ENCODE measurements at places on chromosomes 1 and 21.

- no peak for DNase-seq
Observed at GRCh38 chr1:110628323-110629105, 22.4 kb upstream of the KCNA2 start.

- peak; percentile 79 for DNase-seq
Observed at GRCh38 chr1:192303029-192303428, 13.8 kb upstream of the RGS21 start.

- no peak for DNase-seq
Observed at GRCh38 chr21:45220071-45220481, 67.6 kb downstream of the POFUT2 start.

DNA sequence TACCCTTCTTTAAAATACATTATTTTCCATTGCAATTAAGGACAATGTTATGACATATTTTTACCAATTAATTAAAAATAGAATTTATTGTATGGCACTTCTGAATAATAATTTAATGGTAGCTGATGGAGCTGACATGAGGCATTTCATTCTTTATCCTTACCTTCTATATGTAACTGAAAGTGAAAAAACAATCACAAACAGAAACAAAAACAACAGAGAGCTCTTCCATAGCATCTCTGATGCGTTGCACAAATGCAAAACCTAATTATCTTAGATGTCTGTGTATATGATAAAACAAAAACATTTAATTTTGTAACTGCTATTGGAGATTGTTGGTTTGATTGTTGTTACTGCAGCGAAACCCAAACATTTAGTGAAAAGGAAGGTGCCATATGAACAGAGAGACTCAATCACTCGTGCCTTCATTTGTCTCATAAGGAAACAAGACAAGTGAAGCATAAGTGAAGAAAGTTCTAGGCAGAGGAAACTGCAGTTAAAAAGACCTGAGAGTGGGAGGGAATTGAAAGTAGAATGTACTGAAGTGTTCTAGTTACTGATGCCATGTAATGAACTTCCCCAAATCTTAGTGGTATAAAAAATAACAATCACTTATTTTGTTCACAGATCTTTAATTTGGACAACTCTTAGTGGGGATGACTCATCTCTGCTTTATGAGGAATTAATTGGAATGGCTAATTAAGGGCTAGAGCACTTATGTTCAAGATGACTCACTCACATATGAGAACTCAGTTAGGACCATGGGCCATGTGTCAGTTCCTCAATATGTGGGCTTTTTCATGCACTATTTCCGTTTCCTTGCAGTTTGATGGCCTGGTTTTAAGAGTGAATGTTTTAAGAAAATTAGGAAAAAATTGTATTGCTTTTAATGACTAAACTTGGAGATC is 245.0 kb upstream of the OLFM3 start:
- DNase-seq: no peak

DNA sequence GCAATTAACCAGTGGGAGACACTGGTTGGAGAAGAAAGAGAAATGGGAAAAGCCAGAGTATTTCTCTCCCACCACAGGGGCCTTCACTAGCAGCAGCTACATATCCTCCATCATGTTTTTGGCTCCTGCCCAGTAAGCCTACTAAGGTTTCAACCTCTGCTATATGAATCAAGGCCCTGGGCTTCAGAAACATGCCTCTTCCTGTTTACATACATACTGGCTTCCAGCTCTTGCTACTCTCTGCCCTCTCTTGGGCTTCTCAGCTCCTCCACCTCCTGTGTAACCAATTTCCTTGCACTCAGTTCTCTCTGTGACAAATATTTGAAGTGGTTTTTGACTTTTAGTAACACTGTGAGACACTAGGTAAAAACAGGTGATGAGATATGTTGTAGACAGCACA is 80.8 kb downstream of the LRRC7 start:
- DNase-seq: peak; percentile 55

GRCh38 chr1:202585590-202585933 is 124.7 kb downstream of the SYT2 start:
- peak; percentile 65 for DNase-seq

GRCh38 chr1:221527302-221527701 is 214.6 kb downstream of the DUSP10 start:
- no peak for DNase-seq

GRCh38 chr1:231971397-231972110 is 345.0 kb downstream of the DISC1 start:
- peak; percentile 82 for DNase-seq

GRCh38 chr1:38992412-38993111 is 1.5 kb downstream of the AKIRIN1 start:
- no peak for DNase-seq

DNA sequence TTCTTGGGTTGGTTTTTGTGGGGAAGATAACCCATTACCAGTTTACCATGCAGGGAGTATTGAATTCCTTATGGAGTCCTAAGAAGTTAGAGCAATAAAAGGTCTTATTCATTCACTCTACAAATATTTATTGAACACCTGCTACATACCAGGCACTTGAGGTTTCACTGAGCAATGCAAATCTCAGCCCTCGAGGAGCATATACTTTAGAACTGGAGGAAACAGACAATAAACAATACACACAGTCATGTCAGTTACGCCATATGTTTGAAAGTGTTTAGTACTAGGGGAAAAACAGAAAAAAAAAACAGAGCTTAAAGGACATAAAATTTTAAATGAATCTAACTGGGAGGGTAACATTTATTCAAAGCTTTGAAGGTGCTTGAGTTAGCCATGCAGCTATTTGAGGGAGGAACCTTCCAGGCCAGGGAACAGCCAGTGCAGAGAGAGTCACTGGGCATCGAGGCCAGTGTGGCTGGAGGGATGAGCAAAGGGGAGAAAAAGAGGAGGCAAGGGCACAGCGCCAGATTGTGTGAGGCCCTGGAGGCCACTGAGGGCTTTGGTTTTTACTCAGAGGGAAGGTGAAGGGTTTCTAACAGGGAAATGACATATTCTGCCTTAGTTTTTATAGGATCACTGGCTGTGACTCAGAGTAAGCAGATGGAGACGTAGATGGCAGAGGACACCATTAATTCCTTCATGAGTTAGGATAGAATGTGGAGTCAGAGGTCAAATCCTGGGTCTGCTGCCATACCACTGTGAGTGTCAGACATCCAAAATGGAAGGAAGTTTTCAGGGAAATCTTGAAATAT is 32.7 kb downstream of the C1orf21 start:
- DNase-seq: no peak

- DNase-seq: no peak
Observed at GRCh38 chr1:12404918-12405317, 175.1 kb downstream of the VPS13D start.

- DNase-seq: no peak
Observed at GRCh38 chr1:43789604-43790550, 82.5 kb downstream of the ST3GAL3 start.

DNA sequence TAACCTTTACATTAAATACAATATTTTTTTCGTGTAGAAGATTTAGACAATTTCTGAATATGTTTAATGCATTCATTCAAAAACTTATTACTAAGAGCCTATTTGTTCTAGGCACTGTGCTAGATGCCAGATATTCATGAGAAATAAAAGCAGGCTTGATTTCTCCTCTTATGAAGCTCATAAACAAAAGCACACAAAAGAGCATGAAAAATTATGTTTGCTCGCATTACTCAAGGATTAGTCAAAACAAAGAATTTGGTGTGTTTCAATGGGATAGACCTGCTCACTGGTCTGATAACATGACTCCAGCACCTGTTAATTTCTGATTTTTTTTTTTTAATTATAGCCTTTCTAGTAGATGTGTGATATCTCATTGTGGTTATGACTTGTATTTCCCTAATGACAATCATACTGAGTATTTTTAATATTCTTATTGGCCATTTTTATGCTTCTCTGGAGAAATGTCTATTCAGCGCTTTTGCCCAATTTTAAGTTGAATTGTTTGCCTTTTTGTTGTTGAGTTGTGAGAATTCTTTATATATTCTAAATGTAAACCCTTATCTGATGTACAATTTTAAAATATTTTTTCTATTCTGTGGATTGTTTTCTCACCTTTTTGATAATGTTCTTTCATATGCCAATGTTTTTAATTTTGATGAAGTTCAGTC is 382.3 kb upstream of the ADGRL4 start:
- no peak for DNase-seq

- DNase-seq: no peak
Observed at GRCh38 chr1:93459126-93459525, 11.2 kb downstream of the FNBP1L start.

GRCh38 chr1:198966519-198966918 is 327.7 kb downstream of the PTPRC start:
- no peak for DNase-seq

DNA sequence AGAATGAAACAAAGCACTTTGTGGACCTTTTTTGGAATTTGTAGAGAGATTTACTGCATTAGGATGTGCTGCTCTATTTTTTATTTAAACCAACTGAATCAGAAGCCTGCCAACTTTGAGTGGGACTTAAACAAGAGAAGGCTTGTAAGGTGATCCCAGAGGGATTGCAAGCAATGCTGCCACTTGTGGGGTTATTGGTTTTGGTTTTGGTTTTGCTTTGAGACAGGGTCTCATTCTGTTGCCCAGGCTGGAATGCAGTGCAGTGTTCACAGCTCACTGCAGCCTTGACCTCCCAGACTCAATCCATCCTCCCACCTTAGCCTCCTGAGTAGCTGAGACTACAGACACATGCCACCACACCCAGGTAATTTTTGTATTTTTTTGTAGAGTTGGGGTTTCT is 32.2 kb upstream of the GNG5 start:
- no peak for DNase-seq

DNA sequence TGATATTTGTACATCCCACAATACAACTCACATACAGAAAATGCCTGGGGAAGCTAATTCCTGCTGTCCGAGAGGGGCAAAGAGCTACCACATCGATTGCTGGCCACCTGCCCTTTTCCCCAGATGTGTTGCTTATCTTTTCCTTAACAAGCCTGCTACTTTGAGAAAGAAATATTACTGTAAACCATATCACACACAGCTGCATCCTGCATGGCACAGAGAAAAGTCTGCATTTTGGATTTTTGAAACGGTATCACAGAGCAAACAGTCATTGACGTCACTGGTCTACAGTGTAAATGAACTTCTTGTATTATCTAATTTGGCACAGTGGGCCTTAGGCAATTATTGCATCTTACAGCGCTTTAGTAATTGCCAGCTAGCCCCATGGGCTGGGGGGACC is 164.7 kb downstream of the CLIC6 start:
- no peak for DNase-seq

DNA sequence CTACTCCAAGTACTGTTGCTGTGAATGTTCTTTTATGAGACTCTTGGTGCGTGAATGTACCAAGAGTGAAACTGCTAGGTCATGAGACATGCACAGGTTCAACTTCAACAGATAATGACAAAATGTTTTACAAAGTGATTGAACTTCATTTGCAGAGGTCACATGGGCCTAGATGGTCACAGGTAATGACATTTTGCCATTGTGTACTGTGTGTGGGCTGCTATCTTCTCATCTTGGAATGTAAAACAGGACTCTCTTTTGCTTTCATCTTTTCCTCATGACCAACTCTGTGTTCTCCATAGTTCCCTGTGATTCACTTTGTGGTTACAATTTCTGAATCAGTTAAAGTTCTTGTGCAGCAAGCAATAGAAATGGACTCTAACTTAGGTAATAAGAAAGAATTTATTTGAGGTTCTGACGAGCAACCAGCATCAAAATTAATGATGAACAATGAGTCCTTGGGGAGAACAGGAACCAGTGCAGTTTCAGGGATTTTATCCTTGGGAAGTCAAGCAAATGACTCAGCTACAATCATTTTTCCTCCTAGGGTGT is 16.2 kb upstream of the TSNAX start:
- DNase-seq: peak; percentile 24

GRCh38 chr21:46156678-46157077 is 1.3 kb upstream of the FTCD start:
- no peak for DNase-seq

- DNase-seq: no peak
Observed at GRCh38 chr1:160177231-160177630, 13.1 kb upstream of the CASQ1 start.

GRCh38 chr1:50268049-50268448 is 155.2 kb downstream of the DMRTA2 start:
- peak; percentile 26 for DNase-seq

GRCh38 chr21:41086569-41086968 is 81.4 kb upstream of the BACE2 start:
- no peak for DNase-seq

- DNase-seq: no peak
Observed at GRCh38 chr1:33716976-33717688, 146.7 kb upstream of the HMGB4 start.

DNA sequence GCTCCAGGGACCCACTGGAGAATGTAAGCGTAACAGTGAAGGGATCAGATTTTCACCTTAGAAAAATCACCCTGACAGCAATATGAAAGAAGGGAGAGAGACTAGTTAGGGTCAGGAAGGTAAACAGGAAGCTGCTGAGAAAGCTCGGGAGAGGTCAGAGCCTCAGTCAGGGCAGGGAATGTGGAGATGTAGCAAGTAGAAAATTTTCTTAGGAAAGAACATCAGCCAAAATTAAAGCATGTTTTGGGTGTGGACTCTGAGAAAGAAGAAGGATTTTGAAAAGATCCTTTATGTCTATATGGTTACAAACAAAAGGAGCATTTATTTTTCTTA is 16.7 kb upstream of the ERICH3 start:
- DNase-seq: no peak

DNA sequence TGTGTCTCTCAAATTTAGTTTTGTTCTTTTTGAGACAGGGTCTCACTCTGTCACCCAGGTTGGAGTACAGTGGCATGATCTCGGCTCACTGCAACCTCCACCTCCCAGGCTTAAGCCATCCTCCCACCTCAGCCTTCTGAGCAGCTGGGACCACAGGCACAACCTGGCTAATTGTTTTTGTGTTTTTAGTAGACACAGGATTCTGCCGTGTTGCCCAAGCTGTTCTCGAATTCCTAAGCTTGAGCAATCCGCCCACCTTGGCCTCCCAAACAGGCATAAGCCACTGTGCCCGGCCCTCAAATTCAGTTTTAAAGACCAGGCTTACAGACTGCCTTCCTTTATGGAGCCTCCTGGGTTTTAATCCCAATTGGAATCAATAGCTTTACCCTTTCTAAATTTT is 83.7 kb upstream of the SELENON start:
- no peak for DNase-seq

DNA sequence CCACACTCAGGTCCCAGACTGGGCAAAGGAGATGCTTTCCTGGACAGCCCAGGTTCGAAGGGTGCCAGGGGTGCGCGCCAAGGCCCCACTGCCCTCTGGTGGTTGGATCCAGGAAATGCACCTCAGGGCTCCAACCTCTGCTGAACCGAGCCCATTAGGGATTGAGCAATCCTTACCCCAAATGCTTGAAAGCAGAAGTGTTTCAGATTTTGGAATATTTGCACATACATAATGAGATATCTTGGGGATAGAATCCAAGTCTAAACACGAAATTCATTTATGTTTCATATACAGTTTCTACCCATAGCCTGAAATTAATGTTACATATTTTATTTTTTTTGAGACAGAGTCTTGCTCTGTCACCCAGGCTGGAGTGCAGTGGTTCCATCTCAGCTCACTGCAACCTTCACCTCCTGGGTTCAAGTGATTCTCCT is 57.4 kb downstream of the SLC9A1 start:
- peak; percentile 67 for DNase-seq

DNA sequence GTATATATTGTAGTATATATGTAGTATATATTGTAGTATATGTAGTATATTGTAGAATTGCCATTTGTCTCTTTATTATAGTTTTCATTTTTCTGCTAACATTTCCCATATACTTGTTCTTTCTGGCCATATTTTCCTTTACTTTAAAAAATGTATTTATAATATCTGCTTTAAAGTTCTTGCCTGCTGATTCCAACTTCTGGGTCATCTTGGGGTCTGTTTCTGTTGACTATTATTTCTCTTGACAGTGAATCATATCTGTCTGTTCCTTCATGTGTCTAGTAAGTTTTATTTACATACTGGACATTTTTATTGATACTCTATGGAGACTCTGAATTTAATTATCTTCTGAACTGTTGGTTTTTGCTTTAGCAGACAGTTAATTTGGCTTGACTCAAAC is 45.9 kb downstream of the MARK1 start:
- no peak for DNase-seq
